Activated CD8-positive, alpha-beta memory T cell treated with anti-CD3 and anti-CD28 coated beads for 1 hour (primary cell): ENCODE measurements at places on chromosomes 6 and 20.

GRCh38 chr20:57761413-57761734 is 51.6 kb upstream of the PMEPA1 start:
- no peak for DNase-seq

GRCh38 chr6:23266536-23266935 is 697.2 kb downstream of the HDGFL1 start:
- no peak for DNase-seq

DNA sequence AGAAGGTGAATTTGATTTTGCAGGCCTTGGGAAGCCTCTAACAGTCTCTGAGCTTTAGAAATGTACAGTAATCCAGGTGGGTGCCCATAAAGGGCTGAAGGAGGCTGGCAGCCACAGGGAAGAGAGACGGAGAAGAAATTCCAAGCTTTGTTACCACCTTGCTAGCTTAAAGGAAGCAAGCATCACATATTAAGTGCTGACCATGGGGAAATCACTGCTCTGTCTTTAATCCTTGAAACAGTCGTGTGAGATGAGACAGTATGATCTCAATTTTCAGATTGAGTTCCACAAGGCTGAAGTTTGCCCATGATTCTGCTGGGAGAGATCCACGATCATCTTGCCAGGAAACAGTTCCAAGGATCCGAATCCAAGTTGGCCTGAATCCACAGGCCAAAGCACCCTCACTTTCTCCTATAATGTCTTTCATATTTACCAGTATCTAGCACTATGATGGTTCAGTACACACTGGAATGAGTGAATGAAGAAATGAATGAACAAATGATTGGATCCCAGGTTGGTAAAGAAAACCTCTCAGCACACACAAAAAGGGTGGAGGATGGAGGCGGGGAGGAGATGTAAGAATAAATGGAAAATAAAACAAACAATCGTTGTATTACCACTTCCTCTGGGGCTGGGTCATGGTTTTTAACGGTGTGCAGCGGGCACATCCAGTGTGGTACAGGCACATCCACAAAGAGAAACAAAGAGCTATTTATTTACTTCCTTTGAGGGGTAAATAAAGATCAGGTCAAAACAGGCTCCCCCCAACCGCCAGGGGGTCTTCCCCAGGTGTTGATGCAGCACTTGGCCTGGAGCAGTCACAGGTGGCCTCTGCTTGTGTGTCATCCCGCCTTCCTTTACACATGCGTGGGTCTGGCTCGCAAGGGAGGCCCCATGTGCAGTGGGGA is 28.2 kb upstream of the TAF8 start:
- peak; percentile 40 for DNase-seq

DNA sequence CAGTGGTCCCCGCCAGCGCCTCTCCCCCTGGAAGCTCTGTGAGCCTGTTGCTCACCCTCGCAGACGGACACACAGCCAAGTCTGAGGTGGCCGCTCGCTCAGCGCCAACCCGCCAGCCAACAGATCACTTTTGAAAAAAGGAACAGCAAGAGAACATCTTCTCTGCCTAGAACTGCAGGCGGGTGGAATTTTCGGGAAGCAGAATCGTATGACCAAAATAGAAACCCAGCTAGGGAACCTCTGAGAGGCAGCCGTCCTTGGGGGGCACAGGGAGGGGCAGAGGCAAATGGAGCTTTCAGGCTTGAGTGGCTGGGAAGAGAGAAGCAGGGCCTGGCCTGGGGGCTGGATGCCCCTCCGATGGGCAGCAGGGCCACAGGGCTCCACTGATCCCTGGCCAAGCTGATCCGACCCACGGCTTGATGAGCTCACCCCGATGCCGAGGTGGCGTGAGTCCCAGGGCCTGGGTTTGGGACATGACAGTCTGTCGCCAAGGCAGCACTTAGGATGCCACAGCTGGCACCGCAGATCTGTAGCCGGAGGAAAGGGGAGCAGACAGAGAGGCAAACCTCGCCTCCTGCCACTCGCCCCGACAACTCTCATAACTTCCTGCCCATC is 9.8 kb downstream of the NFATC2 start:
- DNase-seq, result no peak

GRCh38 chr6:25192590-25193459 is 86.3 kb upstream of the CARMIL1 start:
- no peak for DNase-seq

- DNase-seq, result no peak
These were observed 29.6 kb downstream of the GSS start for GRCh38 chr20:34925981-34926380.

DNA sequence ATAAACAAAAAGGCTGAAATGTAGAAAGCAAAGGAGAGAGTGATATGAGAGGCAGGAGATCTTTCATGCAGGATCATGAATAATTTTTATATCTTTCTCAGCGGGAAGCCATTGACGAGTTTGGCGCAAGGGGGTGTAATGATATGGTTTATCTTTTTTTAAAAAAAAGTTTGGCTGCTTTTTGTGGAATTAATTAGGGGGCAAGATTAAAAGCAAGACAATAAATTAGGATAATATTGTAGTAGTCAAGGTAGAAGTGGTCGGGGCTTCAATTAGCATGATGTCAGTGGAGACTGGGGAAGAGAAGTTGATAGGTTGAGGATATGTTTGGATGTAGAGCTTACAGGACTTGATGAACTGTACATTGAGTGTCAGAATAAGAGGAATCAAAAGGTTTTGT is 4.0 kb downstream of the SENP6 start:
- no peak for DNase-seq

DNA sequence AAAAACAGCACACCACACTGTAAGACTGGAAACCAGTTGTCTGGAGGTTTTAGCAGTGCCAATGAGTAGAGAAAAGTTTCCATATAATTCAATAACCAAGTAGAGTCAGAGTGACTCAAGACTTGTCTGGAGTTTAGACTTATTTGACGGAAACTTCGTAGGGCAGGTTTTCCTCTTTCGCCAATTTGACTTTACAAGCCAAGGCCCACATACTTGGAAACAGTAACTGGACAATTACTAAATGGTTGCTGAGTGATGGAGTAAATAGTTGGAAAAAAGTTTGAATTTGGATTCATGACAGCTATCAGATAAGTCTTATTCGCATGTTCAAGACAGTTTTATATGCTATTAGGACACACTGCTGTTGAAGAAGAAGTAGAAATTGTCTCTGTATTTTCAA is 48.1 kb upstream of the CTAGE9 start:
- DNase-seq, result no peak

- no peak for DNase-seq
These were observed 84.1 kb upstream of the PRDM1 start for GRCh38 chr6:106002005-106002404.

GRCh38 chr6:22784601-22785410 is 215.4 kb downstream of the HDGFL1 start:
- DNase-seq, result no peak

- DNase-seq, result no peak
These were observed 121.9 kb upstream of the PRL start for GRCh38 chr6:22418714-22419113.

DNA sequence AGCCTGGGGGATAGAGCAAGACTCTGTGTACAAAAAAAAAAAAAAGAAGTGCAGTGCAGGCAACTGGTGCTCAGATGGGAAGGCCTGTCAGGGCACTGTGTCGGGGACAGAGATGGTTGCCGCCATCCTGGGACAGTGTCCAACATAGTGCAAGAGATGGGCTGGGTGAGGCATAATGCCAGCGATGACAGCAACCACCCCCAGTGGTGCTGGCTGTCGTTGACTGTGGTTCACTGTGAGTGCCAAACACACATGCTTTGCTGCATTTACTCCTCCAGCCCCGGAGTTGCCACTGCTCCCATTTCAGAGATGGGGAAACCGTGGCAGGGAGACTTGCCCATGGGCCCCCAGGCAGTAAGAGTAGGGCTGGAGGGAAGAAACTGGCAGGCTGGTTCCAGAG is 5.2 kb upstream of the C20orf203 start:
- no peak for DNase-seq

DNA sequence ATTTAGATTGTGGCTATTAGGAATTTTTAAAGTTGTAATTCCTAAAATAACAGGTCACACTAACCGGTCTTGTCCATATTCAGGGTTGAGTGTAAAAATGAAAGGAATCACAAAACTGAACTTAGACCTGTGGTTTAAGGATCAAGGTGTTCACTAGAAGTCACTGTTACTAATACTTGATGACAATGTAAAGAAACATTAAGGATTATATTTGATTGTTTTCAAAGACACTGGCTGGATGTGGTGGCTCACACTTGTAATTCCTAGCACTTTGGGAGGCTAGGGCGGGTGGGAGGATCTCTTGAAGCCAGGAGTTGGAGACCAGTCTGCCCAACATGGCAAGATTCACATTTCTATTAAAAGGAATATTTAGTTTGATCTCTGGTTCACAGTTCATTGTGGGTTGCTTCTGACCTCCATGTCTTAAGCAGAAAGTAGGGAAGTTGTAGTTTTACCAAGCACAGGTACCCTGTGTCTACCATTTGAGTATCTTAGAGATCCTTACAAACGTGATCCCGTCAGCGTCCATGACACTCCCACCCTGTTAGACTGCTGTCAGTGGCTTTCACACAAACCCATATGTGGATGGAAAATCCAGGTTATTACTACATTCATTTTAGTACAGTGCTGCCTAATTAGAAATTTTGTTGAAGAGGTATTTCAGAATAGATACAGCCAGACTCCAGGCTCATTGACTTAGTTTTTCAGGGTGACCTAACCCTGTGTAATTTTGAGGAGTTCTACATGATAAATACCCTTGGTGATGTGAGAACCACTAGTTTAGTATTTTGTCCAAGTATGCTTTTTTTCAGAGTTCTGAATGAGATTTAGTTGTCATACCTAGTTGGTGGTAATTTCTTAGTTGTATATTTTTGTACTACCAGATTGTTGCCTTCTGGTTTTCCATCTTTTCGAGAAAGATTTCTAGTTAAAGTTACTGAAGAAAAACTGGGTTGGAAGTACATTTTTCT is 10.2 kb downstream of the SRSF3 start:
- no peak for DNase-seq

DNA sequence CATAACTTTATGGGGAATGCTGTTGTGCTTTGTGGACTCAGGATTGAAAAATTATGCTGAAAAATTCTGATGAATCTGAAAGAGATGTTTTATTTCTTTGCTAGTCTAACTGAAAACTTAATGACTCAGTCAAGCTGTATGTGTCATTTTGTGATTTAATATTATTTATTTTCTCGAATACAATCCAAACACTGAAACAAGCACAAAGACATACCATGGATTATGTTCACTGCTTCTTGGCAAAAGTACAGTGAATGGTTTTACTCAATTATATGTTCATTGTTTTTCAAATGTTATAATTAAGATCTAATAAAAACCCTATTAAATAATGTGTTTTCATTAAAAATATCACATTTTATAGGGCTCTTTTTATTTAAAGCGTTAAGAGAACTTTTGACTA is 330.6 kb upstream of the EPHA7 start:
- DNase-seq, result no peak
